ENCODE measurements at places on chromosomes 13 and 19.

DNA sequence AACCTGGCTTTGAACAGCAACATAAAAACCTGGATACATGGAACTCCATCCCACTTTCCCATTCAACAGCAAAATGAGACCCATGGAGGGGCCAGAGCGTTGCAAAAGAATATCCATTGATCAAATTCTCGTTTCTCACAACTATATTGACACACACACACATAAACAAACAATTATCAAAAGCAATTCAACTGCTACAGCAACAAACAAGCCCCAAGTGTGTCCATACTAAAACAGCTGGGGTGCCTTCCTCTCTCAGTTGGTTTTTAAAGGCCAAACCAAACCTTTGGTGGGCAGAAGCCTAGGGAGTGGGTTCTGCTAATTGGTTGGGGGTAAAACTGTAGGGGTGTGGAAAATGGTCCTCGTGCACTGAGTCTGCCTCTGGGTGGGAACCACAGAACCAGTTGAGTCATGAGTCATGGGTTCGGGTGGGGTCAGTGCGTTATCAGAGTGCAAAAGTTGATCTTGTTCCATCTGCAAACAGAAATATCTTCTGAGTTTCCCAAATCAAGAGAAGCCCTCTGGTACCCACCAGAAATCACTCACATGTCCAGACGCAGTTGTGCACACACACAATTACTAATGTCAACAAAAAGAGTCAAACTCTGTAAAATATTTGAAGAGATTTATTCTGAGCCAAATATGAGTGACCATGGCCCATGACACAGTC, 18.5 kb downstream of the GPR42 start:
- no peak for DNase-seq

DNA sequence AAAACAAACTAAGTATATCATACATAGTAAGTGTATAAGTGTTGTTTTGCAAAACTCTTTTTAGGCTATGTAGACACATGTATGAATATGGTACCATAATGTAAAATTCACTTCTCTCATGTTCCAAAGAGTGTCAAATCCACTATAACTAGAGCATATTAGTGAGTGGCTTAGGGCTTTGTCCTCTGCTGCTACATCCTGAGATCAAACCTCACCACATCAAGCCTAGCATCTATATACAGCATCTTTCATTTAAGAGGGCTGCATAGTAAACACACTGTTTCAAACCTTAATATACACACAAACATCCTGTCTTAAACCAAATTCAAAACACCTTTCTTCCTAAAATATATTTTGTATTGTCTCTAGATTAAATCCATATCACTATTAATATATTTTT, 38.7 kb downstream of the ELF1 start:
- DNase-seq, result no peak

GRCh38 chr19:18464646-18465045, 26.7 kb upstream of the ISYNA1 start:
- DNase-seq, result peak; percentile 87

DNA sequence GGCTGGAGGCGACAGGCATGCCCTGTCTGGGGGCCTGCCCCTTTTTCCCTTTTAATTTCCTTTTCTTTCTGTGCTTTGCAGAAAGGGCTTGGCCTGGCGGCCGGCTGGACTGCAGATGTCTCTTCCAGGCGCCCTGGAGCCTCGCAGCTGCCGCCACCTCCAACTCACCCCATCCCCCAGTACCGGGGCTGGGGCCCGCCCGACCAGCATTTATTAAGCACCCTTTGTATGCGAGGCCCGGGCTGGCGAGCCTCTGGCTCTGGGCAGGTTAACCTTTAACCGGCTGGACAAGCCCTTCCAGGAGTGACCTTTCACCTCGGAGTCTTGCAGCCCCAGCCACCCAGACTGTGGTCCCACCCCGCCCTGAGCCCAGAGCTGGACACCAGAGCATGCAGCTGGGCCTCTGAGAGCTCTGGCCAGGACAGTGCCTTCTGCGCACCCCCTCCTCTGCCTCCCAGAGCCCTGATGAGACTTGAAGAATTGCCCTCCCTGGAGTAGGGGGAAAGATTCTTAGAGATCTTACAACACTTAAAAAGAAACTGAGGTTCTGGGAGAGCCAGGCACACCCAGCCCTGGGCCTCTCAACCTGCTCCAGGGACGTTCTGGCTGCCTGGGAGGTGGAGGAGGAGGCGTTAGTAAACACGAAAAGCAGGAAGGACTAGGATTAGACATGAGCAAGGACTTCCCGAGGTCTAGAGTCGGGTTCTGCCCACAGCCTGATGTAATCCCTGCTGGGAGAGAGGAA, 1.1 kb upstream of the NR2F6 start:
- peak; percentile 75 for DNase-seq

- no peak for DNase-seq
These were observed 6.2 kb downstream of the UBAC2 start for GRCh38 chr13:99206873-99207272.

DNA sequence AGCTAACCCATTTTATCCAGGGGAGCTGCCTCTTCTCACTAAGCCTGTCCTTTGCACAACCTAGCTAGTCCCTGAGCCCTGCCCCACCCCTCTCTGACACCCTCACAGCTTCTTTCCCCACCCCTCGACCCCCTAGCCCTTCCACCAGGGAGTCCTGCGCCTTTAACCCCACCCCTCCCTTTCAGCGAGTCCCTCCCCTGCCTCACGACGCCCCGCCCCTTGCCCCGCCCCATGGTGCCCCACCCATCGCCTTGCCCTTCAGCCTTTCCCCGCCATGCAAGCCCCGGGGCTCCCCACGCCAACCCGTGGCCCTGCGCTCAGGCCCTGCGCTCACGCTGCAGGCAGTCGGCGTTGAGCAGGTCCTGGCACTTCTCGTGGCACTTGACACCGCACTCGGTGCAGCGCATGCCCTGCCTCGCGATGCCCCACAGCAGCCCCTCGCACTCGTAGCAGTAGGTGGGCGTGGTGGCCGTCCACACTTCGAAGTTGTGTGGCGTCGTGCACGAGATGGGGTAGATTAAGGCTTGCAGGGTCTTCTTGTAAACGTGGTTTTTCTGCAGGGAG, 40.0 kb downstream of the UNC13A start:
- no peak for DNase-seq

- DNase-seq, result peak; percentile 95
These were observed 6.4 kb downstream of the KLF16 start for GRCh38 chr19:1856698-1857603.

DNA sequence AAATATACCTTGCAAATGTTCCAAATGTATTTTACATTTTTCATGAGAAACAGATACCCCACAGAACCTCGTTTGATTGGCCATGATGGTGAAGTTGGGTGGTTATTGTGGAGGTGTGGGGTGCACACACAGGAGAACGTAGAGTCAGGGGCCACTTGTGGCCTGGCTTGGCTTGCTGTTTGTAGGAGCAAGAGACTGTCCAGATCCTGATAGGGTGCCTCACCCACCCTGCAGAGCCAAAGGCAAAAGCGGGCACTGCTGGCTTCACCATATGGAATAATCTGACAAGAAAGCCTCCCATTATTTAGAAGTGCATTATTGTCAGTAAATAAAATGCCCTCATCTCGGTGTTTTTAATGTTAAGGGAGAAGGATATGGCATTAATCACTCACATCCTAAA, 330.2 kb downstream of the TEX29 start:
- DNase-seq, result no peak

DNA sequence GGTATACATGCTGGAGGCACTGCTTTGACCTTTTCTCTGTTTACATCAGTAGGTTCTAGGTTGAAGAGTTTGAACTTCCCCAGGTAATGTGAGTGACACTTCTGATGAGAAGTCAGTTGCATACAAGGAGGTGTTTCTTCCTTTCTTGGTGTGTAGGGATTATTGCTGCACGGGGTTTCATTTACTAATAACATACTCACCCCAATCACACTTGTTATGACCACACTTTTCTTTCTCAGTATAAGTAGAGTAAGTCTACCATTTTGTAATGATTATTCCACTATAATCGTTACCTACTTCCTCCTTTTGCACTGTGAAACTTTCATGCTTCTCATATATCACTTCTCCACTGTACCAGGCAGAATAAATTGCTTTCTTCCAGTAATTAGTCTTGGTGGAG, 138.0 kb downstream of the TNFSF13B start:
- DNase-seq, result no peak
